ENCODE measurements at places on chromosomes 2 and 18.

GRCh38 chr2:84459018-84459943 is at the start of gene SUCLG1:
SUCLG1 (minus strand) TSS chr2:84459280; CDS start chr2:84459269, 11 bp downstream.
- peak; percentile 81 for DNase-seq

- no peak for DNase-seq
Observed at GRCh38 chr2:9712263-9712662, 81.5 kb upstream of the YWHAQ start.

DNA sequence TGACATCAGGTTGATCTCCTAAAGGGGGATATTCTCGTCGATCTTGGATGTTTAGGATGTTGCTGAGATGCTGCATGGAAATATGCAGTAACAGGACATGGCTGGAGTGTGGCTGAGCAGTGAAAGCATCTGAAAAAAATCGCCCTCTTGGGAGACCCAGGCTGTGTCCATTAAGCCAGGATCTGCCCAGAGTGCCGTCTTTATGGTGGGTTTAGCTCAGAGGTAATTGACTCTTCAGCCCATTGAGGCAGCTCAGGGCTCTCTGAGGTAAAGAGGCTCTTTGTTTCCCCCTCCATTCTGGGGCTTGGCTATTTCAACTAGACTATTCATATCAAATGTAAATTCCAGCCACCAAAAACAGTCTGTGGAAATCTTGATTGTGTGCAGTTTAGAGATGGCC is 26.5 kb downstream of the OSBPL6 start:
- no peak for DNase-seq

GRCh38 chr2:61018318-61018755 is 282 bp upstream of the PUS10 start:
- no peak for DNase-seq

DNA sequence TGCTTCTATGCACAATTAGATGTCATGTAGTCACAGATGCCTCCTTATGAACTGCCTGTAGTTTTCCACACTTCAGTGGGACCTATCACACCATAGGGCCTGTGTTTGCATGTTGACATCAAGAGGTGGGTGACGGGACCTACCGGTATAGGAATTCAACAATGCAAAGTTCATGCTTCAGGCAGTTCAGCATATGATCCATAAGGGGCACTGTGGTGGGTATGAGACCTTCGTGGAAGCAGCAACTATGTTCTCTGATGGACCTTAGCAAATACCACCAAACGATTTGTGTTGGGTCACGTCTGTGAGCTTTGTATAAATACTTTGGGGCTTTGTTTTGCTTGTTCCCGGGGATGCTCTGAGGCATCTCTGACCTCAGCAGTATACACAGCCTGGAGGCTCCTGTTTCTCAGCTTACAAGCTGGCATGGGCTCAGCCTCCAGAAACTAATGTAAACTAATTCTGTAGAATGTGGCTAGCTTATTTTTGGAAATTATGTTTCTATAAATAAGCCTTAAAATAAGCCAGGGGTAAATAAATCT is 111.6 kb downstream of the DTNA start:
- no peak for DNase-seq

DNA sequence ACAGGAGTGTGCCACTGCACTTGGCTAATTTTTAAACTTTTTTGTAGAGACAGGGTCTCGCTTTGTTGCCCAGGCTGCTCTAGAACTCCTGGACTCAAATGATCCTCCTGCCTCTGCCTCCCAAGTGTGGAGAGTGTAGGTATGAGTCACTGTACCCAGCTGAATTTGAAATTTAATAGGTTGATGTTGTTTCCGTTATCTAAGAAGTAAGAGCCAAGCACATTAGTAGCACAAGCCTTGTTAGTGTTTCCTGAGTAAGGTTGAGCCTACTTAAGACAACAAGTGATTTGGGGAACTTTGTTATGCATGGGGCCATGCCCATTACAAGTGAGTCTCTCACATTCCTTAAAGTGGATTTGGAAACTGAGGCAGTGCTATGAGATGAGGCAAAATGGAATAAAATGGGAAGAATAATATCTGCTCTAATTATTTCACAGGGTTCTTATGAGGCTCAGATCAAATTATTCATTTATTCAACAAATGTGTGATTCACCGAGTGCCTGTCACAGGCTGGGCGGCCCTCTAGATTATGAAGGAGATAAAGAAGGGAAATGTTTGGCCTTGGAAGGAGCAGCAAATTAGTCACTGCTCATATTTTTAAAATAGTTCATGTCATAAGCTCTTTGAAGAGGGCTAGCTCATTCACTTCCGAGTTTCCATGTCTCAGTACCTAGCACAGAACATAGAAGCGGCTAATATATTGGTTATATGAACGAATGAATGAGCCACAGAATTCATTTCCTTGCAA is 217.2 kb downstream of the LDLRAD4 start:
- DNase-seq, result no peak

DNA sequence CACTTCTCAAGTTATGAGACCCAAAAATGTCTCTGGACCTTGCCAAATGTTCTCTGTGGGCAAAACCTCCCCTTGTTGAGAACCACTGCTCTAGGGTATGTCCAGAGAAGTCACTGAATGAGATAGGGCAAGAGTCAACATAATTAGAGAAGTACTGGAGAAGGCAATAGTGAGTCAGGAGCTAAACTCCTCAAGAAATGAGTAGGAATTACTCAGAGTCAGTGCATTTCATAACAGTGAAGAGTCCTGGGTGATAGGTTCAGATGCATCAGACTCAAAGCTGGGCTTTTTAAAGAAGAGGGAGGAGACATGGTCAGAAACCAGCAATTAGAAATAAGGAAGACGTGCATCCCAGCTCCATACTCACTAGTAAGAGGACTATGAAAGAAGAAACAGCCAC is 38.6 kb upstream of the IHH start:
- DNase-seq, result no peak

GRCh38 chr2:220424561-220424960 is 797.1 kb downstream of the SLC4A3 start:
- DNase-seq, result no peak

DNA sequence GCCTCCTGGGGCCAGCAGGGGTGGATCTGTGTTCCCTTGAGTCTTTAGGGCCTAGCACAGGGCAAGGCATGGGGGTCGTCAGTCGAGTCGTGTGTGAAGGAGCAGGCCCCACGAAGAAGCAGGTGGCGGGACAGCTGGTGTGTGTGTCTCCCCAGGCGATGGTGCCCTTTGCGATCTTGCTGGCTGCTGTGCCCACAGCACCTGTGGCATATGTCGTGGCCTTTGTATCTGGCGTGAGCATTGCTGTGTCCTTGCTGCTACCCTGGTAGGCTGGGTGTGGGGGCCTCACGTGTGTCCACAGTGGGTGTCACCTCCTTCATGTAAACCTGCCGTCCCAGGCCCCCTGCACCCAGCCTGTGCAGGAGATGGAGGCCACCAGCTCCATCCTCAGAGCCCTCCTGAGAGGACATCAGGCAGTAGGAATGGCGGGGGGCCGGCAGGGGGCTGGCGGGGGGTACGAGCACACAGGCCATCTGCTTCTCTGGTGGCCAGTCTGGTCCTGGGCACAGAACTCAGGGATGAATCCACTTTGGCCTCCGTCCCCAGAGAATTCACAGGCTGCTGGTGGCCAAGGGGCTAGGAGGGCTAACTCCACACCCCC is 13.2 kb downstream of the MFSD2B start:
- DNase-seq, result no peak

GRCh38 chr2:180776921-180777320 is 203.5 kb upstream of the UBE2E3 start:
- no peak for DNase-seq

DNA sequence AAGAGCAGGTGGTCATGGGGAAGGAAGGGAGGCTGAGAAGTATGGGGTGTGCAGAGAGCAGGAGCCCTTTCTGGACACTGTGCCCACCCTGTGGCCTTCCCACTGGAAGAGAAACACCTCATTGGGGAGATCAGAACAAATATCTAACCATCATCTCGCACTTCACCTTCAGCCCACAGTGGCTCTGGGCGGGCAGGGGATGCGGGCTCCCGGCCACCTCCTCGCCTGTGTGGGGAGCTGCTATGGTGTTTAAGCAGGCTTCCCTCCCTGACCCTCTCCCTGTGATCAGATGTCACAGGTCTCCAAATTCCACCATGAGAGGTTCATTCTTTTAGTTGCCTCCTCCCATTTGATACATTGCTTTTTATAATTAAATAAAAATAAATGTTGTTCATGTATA is 5.0 kb downstream of the FBLN7 start:
- no peak for DNase-seq

- no peak for DNase-seq
Observed at GRCh38 chr2:171238946-171239345, 78.3 kb upstream of the TLK1 start.
